Posterior vena cava (tissue), 2 donors: ENCODE measurements at places on chromosomes 2 and 18.
A peak's percentile ranks its signal among the peaks of the same experiment; 100 is the strongest.

DNA sequence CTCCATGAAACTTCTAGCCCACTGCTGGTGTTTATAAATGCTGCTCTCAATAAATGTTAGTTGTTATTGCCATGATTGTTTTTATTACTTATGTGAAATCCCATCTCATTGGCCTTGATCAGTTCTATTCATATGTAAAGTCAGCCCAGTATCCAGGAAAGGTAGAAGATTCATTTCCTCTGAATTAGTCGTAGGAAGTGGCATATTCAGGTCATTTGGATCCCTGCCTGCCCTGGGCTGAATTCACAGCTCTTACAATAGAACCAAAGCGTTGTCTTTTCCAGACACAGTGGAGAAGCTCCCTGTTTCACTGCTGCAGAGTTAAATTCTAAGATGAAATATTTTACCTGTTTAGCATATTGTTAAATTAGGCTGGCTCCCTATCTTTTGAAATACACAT, 70.3 kb downstream of the MAIP1 start:
- DNase-seq = no peak

DNA sequence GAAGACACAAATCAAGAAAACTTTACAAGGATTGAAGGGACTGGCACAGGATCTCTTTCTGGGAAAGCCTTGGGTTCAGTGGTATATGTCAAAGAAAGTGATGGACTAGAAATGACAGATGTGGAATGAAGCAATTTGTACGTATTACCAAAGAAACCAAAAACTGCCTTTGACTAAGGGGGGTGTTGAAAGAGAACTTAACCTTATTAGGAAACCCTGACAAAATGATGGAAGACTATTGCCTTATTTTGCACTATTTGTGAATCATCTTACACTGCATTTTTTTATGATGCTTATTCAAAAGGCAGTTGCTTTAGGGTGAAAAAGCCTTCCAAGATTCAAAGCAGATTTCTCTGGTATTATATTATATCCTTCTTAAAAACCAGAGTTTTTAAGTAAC, 4.0 kb downstream of the TSGA10 start:
- DNase-seq = no peak

DNA sequence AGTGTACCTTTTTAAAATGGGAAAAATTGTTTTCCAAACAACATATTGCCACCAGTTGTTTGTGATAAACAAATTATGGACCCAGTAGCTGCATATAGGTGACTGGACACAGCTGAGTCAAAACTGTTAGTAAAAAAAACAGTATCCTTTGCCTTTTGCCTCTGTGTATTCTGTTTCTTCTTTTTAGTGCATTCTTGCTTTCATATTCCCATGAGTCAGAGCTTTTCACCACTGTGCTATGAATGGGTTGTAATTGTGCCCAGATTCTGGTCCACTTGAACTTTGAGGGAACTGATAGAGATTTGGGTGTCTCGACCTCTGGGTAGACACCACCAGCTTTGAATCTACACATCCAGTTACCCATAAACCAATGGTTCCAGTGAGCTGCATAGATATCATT, 1441.9 kb upstream of the ZEB2 start:
- DNase-seq = no peak

DNA sequence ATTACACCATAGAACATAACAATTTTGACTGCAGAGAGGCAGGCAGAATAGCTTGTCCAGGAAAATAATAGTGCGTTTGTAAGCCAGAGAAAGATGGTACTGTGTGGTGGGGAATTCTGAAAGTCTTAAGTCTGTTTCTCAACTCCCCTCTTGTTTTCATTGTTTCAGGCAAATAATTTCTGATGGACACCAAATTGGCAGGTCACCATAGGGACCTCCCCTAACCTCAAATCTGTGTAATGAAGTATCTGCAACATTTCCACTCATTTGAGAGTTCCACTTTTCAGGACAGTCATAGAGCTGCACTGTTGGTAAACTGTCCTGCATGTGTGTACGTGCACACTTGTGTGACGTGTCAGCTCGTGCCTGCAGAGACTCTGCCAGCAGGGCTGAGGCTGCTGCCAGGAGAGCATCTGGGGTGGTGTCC, 195.6 kb downstream of the AGAP1 start:
- DNase-seq = no peak

GRCh38 chr2:241812730-241813643, 4.0 kb downstream of the NEU4 start:
- DNase-seq = peak; percentile 80

DNA sequence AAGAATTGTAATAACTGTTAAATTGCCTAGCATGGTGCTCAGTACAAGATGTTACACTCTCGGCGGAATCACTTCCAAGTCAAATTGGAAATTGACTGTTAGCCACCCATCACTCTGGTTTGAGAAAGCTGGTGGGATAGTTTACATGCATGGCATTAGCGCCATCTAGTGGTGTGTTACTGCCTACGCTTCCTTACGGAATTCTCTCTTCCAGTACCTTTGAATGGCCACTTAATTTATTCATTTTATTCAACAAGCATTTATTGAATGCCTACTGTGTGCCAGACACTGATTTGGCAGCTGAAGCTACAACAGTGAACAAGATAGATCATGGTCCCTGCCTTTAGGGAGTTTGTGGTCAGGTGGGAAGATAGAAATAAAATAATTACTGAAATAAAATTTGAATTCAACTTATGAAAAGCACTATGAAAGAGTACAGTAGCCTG, 171.2 kb downstream of the TMEM247 start:
- DNase-seq = no peak

GRCh38 chr2:142989273-142990204, 112.1 kb downstream of the KYNU start:
- no peak for DNase-seq

DNA sequence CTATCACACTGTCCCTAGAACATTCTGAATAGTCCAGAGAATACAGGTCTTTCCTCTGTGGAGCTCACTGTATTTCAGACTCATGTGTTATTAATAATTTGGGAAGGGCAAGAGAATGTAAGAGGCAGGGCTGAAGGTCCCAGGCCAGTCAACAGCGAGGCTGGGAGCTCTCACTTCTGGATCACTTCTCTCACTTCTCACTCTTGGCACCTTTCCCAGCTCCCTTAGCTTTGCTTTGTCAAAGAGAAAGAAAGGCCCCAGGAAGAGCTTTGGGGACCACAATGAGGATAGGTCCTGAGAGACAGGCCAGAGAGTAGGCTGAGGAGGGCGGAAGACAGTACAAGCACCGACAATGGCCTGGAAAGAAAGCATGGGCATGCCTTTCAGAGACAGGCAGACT, 11.2 kb downstream of the EFR3B start:
- DNase-seq = no peak

DNA sequence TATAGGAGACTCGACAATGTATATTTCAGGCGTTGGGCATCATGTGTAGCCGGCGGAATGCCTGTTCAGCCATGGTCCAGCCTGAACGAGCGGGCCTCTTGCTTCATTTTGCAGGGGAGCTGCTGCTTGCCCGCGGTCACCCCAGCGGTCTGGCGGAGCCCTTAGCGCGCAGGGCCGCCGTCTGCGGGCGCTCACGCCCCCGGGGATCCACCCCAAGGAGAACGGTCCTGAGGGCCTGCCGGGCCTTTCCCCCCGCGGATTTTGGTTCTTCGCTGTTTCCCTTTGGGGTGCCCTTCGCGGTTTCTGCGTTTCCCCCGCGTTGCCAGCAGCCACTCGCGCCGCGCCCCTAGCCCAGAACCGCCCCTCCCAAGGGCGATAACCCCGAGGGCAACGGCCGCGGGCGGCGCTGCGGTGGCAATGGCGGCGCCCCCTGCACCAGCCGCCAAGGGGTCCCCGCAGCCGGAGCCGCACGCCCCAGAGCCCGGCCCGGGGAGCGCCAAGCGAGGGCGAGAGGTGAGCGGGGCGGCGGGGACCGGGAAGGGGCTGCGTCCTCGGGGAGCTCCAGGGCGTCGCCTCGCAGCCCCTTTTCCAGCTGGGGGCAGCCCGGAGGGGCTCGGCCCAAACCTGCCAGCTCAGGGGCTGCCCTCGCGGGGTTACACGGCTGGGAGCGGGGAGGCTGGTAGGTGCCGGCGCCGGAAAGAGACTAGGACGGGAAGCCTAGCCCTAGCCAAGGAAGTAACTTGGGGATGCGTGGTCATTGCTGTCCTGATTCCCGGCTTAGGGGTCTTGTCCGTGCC, at the start of gene MFSD2B:
TSS of gene MFSD2B (plus strand) at position 406 of the 797 bp plus-strand sequence. CDS start at position 418, 12 bp downstream.
- DNase-seq = no peak

DNA sequence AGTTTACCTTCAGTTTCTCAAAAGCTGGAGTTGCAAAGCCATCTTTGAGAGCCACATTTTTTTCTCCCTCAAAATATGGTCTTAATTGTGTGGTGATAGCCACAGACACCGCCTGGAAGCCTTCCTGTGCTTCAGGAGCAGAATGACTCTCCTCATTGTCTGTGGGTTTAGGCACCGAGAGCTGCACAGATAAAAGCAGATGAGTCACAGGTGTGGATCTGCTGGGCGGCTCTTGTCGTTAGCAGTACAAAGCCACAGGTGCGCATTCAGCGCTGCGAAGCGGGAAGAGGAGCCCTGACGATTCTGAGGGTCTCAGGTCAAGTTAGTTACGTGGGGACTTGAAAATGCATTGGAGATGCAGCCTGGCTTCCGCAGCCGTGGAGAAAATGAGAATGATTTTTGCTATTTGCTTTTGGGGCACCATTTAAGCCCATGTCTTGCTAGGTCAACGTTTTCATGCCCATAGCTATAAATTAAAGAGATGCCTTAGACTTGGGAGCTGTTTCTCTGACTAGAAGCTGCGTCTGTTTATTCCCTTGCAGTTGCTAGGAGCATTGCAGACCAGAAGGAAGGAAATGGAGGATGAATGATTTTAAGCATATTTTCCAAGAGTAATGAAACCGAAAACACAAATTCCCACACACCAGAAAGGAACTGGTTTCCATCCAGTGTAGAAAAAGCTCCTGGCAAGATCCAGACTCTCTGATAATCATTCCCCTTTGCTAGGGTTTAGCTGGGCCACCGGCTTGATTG, 51.5 kb downstream of the KLHL29 start:
- no peak for DNase-seq

GRCh38 chr2:150578481-150578880, 91.0 kb upstream of the RND3 start:
- no peak for DNase-seq

GRCh38 chr2:78780864-78781583, 244.5 kb upstream of the REG3G start:
- DNase-seq = no peak

DNA sequence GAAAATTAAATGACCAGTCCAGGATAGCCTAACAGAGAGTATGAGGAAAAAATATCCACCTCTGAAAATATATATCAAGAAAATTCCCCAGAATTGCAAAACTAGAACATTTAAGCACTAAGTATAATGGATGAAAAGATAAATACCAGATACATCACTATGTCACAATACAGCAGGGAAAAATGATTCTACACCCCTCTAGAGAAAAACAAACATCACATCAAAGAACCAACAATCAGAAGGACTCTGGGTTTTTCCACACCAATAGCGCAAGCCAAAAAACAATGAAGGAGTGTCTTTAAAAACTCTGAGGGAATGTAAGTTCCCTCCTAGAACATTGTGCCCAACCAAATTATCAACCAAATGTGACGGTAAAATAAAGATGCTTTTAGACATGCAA, 13.7 kb downstream of the BUB1 start:
- no peak for DNase-seq

DNA sequence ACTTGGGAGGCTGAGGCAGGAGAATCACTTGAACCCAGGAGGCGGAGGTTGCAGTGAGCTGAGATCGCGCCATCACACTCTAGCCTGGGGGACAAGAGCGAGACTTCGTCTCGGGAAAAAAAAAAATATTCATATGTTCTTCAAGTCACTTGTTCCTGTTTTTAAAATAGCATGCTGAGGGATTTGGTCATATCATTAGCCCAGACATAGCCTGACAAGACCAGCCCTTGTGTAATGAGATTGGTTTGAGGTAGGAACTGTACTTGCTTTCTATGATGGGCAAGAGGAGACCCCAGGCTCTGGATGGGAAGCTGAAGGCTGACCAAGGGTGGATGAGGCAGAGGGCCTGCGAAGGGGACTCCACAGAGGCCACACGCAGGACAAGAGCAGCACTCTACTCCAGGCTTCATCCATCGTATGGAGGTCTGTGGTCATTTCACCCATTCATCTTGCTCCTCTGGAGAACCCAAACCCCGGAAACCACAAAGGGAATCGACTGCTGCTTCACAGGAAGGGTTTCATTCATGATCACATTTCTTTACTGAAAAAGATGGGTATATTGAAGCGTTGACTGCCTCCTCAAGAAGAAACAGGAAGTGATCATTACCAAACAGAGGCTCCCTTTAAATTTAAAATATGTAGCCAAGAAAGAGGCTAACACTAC, 87.1 kb upstream of the ZNF397 start:
- no peak for DNase-seq

DNA sequence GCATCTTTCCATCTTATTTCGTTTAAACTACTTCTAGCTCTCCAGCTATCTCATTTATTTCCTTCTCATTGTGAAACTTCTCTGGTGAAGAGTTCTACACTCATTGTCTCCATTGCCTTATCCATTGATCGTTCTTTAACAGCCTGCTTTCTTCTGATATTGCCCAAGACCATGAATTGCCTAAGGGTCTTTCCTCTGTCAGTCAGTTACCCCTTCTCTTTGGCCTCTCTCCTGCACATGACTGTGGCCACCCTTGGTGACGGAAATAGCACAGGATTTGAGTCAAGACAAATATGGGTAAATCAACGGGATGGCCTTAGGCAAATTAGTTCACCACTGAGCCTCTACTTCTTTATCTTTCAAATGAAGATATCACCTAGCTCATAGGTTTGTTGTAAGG, 26.6 kb downstream of the NHEJ1 start:
- DNase-seq = no peak

GRCh38 chr2:84940088-84940470, 30.9 kb upstream of the KCMF1 start:
- DNase-seq = no peak

- no peak for DNase-seq
Observed at GRCh38 chr2:57802243-57802642, 244.4 kb upstream of the VRK2 start.

GRCh38 chr2:240439698-240440151, 4.3 kb downstream of the GPC1 start:
- DNase-seq = peak; percentile 78

DNA sequence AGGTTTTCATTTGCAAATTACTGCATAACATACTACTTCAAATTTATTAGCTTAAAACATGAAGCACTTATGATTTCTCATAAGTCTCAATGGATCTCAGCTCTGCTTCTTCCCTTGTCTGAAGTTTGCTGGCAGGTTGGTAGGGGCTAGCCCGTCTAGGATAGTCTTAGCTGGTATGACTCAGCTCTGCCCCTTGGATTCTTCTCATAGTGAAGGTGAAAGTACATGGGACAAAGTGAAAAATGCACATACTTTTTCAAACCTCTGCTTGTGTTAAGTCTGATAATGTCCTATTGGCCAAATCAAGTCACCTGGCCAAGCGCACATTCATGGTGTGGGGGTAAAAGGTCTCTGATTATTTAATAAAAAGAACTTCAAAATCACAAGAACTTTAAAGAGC, 184.8 kb upstream of the VWC2L start:
- DNase-seq = no peak

DNA sequence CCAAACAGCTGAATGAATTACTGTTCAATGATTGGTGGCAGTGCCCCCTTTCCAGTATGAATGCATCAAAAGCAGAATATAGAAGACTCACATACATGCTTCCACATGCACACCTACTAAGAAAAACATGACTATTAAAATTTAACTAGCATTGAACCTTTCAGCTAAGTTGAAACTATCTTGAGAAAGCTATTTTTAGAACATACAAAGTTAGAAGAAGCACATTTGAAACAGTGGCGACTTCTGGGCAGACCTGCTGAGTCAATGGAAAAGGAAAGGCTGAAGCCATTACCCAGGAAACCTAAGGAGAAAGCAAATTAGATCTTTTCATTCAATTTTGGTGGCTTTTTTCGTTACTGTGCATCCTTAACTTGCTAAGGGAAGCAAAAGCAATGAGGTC, 55.9 kb downstream of the PLA2R1 start:
- no peak for DNase-seq

- no peak for DNase-seq
Observed at GRCh38 chr2:217788669-217789002, 214.2 kb downstream of the TNS1 start.
